CD4-positive, alpha-beta T cell treated with Interleukin-1 beta for 1 hour (primary cell): ENCODE measurements at places on chromosomes 6 and 20.

DNA sequence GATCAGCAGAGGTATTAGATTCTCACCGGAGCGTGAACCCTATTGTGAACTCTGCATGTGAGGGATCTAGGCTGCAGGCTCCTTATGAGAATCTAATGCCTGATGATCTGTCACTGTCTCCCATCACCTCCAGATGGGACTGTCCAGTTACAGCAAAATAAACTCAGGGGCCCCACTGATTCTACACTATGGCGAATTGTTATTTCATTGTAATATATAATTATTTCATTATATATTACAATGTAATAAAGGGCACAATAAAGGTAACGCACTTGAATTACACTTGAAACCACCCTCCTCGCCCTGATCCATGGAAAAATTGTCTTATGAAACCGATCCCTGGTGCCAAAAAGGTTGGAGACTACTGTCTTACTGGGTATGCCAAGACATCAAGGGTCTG is 18.6 kb downstream of the PRKN start:
- no peak for DNase-seq

DNA sequence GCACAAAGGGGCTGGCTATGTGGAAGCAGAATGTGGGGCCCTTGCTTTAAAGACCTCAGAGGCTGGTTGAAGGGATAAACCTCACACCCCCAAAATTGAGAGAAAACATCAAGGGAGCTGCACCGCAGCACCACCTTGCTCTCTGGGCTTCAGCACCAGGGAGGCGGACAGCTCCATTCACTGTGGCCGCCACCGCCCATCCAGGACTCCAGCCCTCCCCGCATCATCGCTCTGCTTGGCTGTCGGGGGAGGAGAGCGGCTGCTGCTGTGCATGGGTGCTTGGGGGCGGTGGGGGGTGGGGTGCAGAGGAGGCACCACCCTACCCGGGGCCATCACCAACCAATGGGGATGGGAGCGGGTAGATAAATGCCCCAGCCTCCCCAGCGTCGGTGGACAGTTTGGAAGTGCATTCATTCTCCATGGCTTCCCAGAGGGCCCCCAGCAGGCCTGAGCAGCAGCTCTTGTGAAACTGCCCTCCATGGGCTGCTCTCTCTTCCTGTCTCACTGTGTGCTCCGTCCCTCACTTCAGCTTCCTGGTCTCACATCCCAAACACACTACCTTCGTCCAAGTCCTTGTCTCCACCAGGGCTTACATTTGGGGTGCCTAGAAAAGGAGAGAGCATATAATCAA is 75.7 kb upstream of the BHLHE23 start:
- DNase-seq: peak; percentile 12

DNA sequence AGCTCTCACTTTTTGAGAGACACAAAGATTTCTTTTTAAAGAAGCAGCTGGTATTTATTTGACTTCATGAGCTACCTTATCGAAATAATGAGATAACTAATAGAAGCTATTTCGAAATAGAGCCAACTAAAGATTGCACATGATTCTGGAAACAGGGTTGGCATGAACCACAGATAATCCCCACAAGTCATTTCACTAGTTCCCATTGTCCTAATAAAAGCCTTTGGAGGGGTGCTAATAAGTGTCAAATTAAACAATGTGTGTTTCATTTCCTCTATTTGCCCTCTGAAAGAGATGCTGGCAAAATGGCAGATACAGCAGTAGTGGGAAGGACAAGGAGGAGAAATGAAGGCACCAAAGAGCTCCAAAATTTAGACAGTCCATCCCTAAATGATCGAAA is 78.6 kb upstream of the RIPOR2 start:
- no peak for DNase-seq

- no peak for DNase-seq
These were observed 195.4 kb downstream of the TBX18 start for GRCh38 chr6:84568971-84569370.

DNA sequence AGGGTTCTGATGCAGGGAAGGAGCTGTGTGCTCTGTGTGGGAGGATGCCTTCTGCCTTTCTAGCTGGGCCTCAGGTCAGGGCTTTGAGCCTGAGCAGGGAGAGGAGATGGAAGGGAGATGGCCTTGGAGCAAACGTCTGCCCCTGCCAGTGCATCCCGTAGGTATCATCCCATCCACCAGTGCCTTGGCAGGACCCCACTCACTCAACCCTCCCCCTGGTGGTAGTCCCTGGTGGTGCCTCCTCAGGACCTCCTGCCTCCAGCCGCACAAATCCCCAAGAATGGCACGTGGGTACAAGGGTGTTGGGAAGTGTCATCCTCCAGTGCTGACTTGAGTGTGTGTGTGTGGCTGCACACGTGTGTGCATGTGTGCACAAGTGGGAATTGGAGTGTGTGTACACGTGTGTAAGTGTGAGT is 23.1 kb upstream of the MICB start:
- DNase-seq: no peak

DNA sequence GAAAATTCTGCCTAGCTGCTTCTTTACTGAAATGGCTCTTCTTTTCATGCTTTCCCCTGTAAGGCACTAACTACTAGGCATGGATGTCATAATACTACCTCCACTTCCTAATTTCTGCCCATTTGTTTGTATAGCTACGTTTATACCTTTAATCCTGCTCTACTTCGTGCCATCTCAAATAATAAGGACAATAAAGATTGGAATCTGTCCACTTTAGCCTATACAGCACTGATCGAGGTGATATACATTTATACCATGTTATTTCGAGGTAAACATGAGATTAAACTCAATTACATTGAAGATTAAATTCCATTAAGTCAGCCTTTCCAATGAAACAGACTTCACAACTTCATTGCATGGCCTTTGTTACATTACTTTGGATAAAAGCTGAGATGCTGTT is 390.6 kb upstream of the MARCKS start:
- DNase-seq: no peak

DNA sequence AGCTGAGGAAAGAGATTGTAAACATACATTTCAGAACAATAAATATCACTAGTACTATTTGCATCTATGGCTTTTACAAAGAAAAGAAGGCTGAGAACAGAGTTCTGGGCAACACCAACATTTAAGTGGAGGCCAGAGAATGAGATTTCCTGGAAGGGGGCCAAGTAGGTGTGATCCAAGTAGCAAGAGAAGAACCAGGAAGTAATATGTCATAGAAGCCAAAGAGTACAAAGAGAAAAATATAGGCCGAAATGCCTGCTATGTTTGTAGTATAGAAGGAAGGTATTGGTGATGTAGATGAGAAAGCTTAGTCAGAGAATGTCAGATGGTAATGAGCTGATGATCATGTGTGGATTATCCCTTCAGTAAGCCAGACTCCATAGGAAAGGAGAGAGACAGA is 94.5 kb downstream of the PERP start:
- no peak for DNase-seq

DNA sequence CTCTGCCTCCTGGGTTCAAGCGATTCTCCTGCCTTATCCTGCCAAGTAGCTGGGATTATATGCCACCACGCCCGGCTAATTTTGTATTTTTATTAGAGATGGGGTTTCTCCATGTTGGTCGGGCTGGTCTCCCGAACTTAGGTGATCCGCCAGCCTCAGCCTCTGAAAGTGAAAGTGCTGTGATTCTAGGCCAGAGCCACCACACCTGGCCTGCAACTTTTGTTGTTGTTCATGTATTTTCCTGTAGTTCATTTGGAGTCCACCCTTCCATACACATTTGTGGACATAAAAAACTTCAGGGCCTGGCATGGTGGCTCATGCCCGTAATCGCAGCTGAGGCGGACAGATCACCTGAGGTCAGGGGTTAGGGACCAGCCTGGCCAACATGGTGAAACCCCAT is 14.5 kb downstream of the HSPA1B start:
- no peak for DNase-seq

DNA sequence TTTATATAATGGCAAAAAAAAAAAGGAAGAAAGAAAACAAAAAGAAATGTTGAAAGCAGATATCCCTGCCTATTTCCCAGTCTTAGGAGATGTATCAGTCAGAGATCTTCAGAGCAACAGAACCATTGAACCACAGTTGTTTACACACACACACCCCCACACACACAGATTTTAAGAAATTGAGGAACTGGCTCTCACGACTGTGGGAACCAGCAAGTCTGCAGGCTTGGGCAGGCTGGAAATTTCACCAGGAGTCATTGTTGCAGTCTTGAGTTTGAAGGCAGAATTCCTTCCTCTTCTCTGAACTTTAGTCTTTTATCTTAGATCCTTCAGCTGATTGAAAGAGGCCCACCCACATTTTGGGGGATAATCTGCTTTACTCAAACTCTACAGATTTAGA is 380.9 kb downstream of the CDKAL1 start:
- DNase-seq: no peak

GRCh38 chr20:57536771-57537724 is 12.1 kb upstream of the CTCFL start:
- DNase-seq: no peak

- DNase-seq: no peak
These were observed 537.6 kb downstream of the HDGFL1 start for GRCh38 chr6:23106951-23107350.

DNA sequence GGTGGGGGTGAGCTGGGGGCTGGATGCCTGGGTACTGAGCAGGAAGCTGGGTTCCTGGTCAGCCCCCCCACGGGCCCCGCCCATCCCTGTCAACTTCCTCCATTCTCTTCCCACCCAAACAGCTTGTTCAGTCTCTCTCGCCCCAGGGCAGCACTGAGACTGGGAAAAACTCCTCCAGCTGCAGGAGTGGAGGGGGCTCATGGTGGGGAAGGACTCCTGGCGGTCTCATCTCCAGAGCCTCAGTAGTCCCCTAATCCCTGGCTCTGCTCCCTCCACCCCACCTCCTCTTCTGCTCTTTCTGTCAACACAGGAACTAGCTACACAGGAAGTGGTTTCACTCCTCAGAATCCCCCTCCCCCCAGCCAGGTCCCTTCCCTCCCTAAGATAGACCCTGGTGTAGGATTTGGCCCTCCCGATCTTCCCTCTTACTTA is at the start of gene GPSM3:
TSS of gene GPSM3 (minus strand) at position 36 of the 432 bp plus-strand sequence. CDS start 130 bp downstream, outside the sequence.
- DNase-seq: peak; percentile 63

DNA sequence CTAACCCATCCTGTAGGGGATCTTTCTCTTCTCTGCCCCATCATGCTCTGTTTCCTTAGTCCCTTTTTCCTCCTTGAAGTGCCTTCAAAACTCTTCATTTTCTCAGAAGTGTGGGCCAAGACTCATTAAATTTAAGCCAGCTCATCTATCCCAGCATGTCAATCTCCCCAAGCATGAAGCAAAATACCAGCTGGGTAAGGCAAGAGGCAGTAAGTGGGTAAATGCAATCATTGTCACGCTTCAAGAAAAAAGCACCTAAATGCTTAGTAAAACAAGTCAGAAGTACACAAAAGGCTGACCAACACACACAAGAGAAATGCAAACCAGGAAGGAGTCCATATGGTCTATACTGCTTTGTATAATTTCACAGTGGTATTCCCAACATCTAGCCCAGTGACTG is 61.5 kb downstream of the COL12A1 start:
- DNase-seq: no peak

DNA sequence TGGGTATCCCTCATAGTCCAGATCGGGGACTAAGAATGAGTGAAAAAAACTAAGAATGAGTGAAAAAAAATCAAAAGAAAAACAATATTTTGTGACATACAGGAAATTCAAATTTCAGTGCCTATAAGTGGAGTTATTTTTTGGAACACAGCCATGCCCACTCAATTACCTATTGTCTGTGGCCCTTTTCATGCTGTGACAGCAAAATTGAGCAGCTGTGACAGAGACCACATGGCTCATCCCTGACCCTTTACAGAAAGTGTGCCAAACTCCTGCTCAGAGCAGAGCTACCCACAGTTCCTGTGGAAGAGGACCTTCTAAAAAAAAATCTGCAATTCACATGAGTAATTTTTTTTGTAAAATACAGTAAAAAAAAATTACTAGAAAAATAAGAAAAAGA is 1.4 kb downstream of the NCR2 start:
- no peak for DNase-seq

DNA sequence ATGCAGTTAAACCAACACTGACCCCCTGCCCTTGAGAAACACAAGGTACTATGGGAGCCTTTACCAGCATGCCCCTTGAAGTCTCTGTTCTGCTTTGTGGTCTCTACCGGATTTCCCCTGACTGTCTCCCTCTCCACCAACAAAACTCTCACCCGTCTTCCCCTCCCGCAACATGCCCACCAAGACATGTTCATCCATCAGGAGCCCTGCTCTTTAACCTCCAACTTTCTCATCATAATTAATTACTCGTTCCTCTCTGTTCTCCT is 1.1 kb downstream of the ZNF165 start:
- peak; percentile 77 for DNase-seq

- DNase-seq: no peak
These were observed 99.6 kb upstream of the SLC24A3 start for GRCh38 chr20:19112828-19113227.

- no peak for DNase-seq
These were observed 145.2 kb downstream of the DTNBP1 start for GRCh38 chr6:15517600-15517999.

GRCh38 chr20:4571759-4572531 is 149.8 kb upstream of the PRND start:
- no peak for DNase-seq

GRCh38 chr20:1894951-1895673 is at the start of gene SIRPA:
Gene SIRPA, plus strand, starts transcription at chr20:1895407. Its CDS starts 41 bp downstream, at chr20:1895448.
- no peak for DNase-seq

DNA sequence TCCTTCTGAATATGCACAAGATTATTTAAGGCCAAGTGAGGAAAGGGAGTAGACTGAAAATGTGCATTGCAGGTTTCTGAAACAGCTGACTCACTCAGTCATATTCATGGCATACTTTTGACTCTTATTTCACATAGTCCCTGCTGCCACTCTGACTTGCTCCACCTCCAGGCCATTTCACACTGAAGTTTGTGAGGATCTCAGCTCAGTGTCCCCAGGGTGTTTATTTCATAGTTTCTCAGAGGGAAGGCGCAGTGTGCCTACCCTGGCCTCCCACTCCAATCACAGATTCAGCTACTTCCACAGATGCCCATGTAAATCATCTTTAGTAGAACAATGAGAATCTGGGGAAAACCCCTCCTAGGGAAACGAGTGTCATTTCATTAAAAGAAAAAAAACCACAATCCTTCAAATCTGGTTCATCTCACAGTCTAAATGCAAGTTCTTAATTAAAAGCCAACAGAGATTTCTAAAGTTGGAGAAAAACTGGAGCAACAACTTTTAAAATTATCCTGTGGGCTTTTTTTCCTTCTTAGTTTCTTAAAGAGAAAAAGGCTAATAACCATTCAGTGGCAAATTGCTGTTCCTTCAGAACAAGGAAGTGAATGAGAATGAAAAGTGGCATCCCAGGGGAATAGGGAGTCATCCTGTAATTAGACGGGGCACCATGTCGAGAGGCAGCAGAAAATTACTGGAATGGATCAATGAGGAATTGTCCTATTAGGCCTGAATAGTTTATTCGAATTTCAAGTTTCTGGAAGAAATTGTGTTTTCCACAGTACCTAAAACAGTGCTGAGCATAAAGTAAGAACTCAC is 133.6 kb downstream of the TFAP2B start:
- DNase-seq: no peak

DNA sequence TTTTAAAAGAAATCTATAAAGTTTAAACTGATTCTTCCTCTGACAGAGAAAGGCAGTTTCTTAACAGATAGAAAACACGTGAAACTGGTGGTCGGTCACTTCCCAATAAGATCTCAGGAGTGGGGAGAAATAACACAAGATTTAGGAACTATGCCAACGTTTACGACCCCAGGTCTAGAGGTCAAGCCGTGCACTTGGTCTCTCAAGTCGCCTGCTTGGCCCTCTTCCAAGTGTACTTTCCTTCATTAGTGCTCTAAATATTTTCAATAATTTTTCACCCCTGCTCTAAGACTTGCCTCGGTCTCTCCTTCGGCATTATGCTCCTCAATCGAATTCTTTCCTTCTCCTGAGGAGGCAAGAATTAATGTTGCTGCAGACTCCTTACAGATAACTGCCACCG is 61.7 kb downstream of the TRIM27 start:
- DNase-seq: no peak

GRCh38 chr6:137084865-137085617 is 40.3 kb upstream of the IL20RA start:
- DNase-seq: no peak
